ENCODE measurements at places on chromosomes 1 and 21. TPM values are rescaled to one million over a fixed set of nuclear protein-coding genes. Genes with fewer than 3 reads are reported as not detected.

SMYD2 gene
- 35.6 TPM for total RNA-seq

ANKRD65 gene
- total RNA-seq: 0.04 TPM

PTPRF gene
- 106 TPM for total RNA-seq

PLPP3 gene
- 32.1 TPM for total RNA-seq

ARID1A gene
- 32.5 TPM for total RNA-seq

CYP4A22 gene
- total RNA-seq: not detected
